ENCODE measurements at places on chromosomes 12 and 14.
A peak's percentile ranks its signal among the peaks of the same experiment; 100 is the strongest.

DNA sequence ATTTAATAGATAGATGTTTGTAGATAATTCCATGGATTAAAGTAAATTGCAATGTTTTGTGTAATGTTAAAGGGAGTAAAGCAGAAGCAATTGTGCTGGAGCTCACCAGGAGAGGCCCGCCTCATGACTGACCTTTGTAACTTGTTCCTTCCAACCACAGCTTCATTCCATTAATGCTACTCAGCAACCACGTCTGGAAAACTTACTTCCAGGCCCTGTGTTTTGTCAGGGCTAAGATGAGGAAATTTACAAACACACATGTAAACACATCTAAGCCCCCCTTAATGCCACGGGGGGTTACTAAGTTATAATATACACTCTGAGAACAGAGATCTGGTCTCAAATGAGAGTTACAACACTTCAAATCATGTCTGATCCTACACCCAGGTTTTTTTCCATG, 12.4 kb downstream of the LUM start:
- no peak for DNase-seq

- no peak for DNase-seq
Observed at GRCh38 chr14:49962621-49963020, 69.7 kb downstream of the ARF6 start.

DNA sequence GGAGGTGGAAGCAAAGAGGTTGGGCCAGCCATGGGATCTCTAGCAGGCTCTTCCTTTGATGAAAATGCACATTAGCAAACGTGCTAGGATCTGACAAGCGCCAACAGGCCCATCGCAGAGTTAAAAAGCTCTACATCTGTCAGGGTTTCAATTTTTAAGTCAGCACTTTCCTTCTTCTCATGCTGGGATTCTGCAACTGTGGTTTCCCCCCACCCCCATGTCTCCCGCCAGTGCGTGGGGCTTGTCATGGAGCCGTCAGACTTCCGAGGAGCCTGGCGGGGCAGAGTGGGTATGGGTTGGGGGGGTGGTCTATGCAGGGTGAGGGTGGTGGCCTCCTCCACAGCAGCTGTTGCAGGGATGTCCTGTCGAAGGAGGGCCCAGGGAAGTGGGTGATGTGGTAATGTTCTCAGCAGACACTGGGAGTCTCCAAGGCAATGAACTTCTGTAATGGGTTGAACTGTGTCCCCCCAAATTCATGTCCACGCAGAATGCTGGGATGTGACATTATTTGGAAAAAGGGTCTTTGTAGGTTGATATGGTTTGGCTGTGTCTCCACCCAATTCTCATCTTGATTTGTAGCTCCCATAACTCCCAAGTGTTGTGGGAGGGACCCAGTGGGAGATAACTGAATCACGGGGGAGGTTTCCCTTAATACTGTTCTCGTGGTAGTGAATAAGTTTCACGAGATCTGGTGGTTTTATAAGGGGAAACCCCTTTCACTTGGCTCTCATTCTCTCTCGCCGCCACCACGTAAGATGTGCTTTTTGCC, 115.2 kb upstream of the MAP1LC3B2 start:
- no peak for DNase-seq

- no peak for DNase-seq
Observed at GRCh38 chr14:91402771-91403600, 14.6 kb downstream of the CCDC88C start.

GRCh38 chr12:44098786-44099185, 262.9 kb downstream of the TMEM117 start:
- DNase-seq, result no peak

- no peak for DNase-seq
Observed at GRCh38 chr14:94677213-94677612, 65.0 kb downstream of the SERPINA3 start.

DNA sequence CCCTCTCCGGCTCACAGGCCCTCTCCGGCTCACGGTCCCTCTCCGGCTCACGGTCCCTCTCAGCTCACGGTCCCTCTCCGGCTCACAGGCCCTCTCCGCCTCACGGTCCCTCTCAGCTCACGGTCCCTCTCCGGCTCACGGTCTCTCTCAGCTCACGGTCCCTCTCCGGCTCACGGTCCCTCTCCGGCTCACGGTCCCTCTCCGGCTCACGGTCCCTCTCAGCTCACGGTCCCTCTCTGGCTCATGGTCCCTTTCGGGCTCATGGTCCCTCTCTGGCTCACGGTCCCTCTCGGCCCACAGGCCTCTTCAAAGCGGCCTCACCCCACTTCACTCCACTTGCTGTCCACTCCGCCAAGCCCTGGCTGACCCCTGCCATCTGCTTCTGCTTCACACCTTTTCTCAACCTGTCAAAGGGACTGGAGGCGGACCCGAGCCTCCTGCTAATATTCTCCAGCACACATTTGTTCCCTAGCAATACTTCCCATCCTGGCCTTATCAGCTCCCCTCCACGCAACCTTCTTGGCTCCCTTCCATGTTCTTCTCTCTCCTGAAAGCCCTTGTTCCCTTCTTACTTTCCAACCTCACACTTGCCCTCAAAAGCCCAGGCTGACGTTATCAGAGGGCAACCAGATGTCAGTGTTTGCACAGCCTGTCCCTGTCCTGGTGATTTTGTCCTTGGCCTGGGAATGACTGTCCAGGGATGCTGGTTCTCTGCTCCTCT, 176.7 kb downstream of the CALM1 start:
- no peak for DNase-seq

GRCh38 chr12:101764051-101764792, 25.0 kb upstream of the SYCP3 start:
- DNase-seq, result no peak

GRCh38 chr12:87274594-87275245, 754.5 kb downstream of the C12orf50 start:
- DNase-seq, result no peak

DNA sequence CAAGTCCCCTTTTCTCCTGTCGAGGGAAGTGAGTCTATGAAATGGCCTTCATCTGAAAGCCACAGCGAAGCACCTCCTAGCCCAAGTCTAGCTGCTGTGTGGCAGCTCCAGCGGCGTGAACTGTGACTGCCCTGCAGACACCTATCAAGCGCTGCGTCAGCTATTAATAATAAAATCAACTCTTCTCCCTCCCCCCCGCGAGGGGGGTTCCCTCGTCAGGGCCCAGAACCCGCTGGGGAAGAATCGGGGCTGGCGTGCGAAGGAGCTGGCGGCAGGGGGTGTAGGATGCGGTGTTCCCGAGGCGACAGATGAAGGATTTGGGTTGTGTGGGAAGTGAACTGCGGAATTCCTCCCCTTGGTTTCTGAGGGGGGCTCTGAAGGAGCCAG, 662 bp upstream of the ATP2A2 start:
- DNase-seq, result peak; percentile 37

- no peak for DNase-seq
Observed at GRCh38 chr12:131128556-131128955, 174.8 kb downstream of the ADGRD1 start.

- no peak for DNase-seq
Observed at GRCh38 chr14:30283822-30284446, 275.0 kb upstream of the G2E3 start.

GRCh38 chr14:101193106-101193844, 289.8 kb upstream of the RTL1 start:
- DNase-seq, result no peak

DNA sequence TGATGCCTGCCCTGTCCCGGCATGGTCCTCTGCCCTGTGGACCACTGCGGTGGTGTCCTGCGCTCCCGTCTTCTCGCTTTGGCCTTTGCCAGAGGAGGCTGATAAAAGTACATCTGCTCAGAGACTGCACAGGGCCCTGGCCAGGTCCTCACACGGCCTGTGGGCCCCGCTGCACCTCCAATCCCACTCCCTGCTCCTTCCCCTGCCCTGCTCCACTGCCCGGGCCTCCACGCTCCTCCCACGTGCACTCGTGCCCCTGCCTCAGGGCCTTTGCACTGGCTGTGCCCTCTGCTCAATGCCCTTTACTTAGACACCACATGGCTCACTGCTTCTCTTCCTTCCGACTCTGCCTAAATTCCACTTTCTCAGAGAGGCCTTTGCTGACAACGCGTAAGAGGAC, 49.3 kb upstream of the BEGAIN start:
- no peak for DNase-seq

Measured in GM19239 (cell line).